Pulmonary artery endothelial cell (primary cell): ENCODE measurements at places on chromosomes 11 and 22.
A peak's percentile ranks its signal among the peaks of the same experiment; 100 is the strongest.

DNA sequence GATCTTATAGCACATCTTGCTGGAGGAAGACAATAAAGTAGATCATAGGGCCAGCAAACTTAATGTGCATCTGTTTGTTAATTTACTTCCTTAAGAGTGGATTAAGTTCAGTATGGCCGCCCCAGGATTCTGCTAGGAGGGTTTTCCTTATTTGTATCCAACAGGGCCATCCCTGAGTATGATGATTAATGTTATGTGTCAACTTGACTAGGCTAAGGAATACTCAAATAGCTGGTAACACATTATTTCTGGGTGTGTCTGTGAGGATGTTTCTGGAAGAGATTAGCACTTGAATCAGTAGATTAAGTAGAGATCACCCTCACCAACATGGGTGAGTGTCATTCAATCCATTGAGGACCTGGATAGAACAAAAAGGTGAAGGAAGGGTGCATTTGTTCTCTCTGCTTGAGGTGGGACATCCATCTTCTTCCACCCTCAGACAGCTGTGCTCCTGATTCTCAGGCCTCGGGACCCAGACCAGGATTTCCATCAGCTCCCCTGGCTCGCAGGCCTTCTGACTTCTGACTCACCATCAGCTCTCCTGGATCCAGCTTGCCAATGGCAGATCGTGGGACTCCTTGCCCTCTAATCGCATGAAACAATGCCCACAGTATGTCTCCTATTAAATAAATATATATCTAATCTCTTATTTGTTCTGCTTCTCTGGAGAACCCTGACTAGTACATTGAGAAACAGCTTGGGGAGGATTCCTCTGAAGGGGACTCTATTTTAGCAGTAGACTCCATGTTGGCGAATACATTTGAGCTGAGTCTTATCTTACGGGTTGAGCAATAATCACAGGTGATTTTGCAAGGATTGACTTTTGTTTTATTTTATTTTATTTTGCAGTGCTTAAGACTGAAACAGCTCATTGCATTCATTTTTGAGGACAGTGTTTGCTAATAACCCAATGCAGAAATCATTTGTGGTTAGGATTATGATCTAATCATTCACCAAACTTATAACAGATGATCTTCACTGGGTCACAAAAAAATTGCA lies 9.0 kb upstream of the ZBTB44 start:
- DNase-seq = no peak

- no peak for DNase-seq
Measured at GRCh38 chr22:31932863-31933262, 11.5 kb upstream of the YWHAH start.

DNA sequence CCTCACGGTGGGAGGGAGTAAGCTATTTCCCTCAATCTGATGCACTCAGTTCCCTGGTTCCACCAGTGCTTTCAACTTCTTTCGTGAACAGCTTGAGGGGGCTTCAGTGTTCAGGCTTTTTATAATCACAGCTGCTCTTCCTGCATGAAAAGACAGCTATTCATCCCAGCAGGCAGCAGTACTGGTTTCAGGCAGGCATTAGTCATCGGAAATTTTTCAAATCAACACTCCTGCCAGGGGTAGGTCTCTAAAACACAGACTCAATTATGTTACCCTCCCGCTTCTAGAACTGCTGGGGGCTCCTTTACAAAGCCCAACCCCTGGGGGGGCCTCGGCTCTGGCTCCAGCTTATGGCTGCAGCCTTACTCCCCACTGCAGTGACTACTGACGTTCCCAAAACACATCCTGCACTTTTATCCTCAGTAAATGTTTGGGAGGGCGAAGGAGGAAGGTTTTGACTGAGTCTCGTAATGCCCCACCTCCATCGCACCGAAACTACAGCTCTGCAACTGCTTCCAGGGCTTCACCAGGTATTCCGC lies 5.8 kb downstream of the POLDIP3 start:
- DNase-seq = no peak

- peak; percentile 67 for DNase-seq
Measured at GRCh38 chr22:23716811-23717801, 26.3 kb downstream of the RGL4 start.

DNA sequence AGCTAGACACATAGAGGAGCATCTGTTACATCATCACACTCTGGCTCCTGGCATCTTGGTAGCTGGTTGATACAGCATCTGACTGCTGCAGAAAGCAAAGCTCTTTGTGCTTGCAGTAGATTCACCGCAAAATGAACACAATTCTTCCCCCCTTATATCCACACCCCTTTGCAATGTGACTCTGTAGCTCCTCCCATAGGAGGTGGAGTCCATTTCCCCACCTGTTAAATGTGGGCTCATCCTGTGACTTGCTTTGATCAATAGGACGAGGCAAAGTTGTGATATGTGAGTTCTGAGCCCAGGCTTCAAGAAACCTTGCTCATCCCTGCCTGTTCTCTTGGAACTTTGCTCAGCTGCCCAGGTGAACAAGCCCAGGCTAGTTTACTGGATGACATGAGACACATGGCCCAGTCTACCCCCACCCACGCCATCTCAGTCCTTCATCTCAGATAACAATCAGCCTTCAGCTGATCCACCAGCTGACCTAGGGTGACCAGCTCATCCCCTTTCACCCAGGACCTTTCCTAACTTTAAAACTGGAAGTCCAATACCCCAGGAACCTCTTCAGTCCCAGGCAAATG lies 272.2 kb downstream of the TENM4 start:
- DNase-seq = no peak

GRCh38 chr11:117704395-117705100 lies 92.5 kb downstream of the DSCAML1 start:
- DNase-seq = no peak

DNA sequence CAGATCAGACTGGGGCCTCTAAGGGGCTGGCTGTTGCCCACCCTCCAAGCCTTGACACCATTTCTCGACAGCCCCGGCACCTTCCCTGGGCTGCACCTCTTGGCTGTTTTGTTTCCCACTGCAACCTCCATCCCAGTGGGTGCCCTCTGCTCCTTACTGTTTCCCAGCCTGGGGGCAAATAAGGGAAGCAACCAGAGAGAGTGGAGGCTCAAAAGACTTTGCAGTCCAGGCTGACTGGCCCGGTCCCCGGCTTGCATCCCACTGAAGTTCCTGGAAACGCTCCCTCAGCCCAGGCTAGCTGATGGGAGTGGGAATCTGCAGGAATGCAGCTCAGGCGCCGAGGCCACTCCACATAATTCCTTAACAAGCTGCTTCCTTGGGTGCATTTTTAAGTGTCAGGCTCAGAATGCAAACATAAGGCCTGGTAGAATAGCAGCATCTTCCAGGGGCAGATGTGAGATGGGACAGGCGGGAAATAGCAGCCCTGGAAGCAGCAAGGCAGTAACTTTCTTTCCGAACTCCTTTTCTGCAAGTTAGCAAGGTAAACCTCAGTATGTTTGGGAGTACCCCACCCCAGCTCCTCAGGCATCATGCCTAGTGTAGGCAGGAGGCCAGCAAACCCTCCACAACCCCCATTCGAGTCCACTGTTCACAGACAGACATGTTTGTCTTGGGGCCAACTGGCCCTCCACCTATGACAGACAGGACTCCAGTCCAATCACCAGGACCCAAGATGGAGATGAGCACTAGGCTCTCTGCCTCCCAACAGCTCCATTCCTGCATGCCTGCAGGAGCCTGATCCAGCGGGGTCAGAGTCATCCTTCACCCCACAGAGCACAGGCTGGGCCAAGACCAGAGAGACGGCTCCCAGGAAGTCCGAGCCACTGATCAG lies 39.3 kb downstream of the RPL27A start:
- no peak for DNase-seq

GRCh38 chr11:110463153-110463552 lies 33.4 kb downstream of the FDX1 start:
- DNase-seq = peak; percentile 10

- DNase-seq = no peak
Measured at GRCh38 chr22:20319041-20319744, 667 bp downstream of the DGCR6L start.

- no peak for DNase-seq
Measured at GRCh38 chr11:126870021-126870420, 130.5 kb downstream of the KIRREL3 start.

DNA sequence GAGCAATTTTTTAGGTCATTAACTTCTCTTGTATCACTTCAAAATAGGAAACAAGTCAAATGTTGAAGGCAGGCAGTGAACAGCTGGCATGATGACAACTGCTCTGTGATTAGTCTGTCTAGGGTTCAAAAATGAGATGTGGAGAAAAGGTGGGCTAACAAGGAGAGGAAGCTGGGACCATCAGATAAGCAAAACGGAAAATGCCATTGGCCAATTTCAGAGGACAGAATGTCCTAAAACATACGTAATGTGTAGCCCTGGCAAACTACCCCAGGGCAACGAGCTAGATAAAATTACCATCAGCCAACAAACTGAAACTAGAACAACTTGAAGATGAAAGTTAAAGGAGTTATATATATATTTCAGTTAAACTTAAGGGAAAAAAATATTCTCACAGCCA lies 93.2 kb downstream of the RELT start:
- peak; percentile 27 for DNase-seq

- DNase-seq = no peak
Measured at GRCh38 chr11:114001416-114001815, 26.5 kb downstream of the HTR3A start.

GRCh38 chr11:33634291-33634834 lies 66.3 kb downstream of the C11orf91 start:
- no peak for DNase-seq

GRCh38 chr11:15707971-15708370 lies 593.2 kb downstream of the INSC start:
- DNase-seq = no peak

DNA sequence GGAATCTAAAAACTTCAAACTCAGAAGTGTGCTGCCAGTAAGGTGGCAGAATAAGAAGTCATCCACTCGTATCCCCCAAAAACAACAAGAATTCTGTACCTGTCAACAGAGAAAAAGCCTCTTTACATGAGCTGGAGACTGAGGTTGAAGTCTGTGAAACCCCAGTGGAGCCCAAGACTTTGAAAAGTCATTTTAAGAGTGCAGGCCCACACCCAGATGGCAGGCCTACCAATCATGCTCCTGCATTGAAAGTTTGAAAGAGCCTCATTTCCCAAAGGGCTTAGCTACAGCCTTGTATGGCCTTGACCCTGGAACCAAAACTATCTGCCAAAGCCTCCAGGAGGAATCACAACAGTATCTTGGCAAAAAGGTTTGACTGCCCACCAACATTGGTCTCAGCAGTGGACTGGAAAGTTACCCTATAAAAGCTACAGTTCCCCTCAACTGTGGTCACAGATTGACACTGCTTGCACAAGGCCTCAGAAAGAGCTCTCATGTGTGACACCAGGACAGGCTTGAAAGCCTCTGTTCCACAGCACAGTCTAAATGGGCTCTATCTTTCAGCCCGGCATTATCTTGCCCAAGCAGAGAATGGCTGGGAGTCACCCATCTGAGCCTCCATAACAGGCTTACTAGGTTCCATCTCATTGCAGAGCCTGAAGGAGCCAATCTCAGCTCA lies 47.7 kb downstream of the SLC22A9 start:
- no peak for DNase-seq

GRCh38 chr11:117610045-117610444 lies 187.0 kb downstream of the DSCAML1 start:
- DNase-seq = no peak

- DNase-seq = peak; percentile 60
Measured at GRCh38 chr11:85961930-85962363, 106.8 kb downstream of the CCDC83 start.

DNA sequence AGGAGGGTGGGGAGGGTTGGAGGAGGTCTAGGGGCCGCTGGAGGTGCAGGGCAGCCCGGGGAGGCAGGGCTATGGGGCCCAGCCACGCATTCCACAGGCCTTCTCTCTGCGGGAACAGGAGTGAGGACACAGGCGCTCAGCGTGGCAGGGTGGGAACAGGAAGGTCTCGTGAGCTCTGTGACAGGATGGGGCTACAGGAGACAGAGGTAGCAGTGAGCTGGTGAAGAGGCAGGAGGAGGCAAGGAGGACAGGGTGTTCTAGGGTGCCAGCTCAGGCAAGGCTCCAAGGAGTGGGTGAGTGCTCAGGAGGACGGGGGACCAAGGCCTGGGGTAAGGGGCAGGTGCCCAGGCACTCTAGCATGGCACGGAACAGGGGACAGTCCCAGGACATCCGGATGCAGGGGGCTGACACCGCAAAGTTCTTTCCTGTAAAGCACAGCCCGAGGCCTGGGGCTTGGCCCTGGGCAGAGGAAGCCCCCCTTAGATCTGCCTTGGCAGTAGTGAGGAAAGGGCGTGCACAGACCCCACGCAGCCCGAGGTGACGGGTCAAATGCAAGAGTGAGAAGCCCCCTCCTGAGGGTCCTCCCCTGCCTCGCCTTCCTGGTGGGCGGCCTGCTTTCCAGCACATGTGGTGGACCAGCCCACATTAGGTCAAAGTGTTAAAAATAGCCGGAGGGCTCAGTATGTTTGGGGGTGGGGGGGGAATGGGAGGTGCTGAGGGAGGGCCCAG lies 4.7 kb upstream of the NEAT1 start:
- no peak for DNase-seq

GRCh38 chr11:77471558-77472193 lies 2.2 kb downstream of the PAK1 start:
- DNase-seq = no peak

GRCh38 chr11:1343391-1344055 lies 34.1 kb upstream of the TOLLIP start:
- no peak for DNase-seq

- DNase-seq = no peak
Measured at GRCh38 chr11:102280245-102280833, 36.9 kb upstream of the BIRC3 start.

DNA sequence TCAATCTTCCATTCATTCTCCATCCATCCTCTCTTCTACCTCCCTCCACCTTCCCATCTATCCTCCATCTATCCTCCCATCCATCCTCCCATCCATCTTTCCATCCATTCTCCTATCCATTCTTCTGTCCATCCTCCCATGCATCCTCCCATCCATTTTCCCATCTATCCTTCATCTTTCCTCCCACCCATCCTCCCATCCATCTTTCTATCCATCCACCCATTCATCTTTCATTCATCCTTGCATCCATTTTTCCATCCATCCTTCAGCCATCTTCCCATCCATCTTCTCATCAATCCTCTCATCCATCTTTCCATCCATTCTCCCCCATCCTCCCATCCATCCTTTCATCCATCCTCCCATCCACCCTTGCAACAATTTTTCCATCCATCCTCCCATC lies 27.5 kb downstream of the IGLL1 start:
- DNase-seq = no peak

- DNase-seq = peak; percentile 72
Measured at GRCh38 chr11:116294630-116295029, 478.2 kb downstream of the BUD13 start.
